ENCODE measurements at places on chromosomes 4 and X.
A peak's percentile ranks its signal among the peaks of the same experiment; 100 is the strongest.

DNA sequence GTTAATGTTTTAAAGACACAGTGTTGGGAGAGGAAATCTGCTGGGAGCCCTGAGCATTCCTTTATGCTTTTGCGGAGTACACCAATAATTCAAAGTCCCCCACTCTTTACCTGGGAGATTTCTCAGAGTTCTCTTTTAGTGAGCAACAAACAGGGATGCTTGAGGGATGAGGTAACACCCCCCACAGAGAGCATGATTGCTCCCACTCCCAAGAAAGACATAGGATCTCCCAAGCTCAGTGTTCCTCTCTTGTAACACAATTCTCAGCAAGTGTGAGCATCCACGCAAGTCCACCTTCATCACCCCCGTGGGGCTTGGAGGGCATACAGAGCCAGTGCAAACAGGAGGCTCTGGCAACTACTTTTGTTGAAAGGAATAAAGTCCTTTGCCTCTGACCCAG lies 36.1 kb downstream of the GSPT2 start:
- DNase-seq: no peak

DNA sequence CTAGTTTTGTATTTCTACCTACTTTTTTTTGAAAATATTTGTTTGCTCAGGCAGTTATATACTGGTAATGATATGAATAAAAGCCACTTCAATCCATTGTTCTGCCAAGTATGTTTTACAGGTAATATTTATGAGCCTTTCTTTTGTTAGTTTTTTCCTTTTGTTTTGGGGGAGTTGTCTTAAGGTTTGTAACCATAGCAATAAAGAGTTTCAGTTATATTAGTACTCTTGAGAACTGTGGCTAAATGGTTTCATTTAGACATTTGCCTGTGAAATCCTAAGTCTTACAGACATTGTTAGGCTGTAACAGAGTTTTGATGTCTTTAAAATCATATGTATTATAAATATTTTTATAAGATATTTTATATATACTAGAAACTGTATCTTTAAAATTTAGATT lies 150.1 kb downstream of the DIPK2B start:
- DNase-seq: no peak

- DNase-seq: no peak
Observed at GRCh38 chr4:1208266-1208961, 36.0 kb upstream of the SPON2 start.

DNA sequence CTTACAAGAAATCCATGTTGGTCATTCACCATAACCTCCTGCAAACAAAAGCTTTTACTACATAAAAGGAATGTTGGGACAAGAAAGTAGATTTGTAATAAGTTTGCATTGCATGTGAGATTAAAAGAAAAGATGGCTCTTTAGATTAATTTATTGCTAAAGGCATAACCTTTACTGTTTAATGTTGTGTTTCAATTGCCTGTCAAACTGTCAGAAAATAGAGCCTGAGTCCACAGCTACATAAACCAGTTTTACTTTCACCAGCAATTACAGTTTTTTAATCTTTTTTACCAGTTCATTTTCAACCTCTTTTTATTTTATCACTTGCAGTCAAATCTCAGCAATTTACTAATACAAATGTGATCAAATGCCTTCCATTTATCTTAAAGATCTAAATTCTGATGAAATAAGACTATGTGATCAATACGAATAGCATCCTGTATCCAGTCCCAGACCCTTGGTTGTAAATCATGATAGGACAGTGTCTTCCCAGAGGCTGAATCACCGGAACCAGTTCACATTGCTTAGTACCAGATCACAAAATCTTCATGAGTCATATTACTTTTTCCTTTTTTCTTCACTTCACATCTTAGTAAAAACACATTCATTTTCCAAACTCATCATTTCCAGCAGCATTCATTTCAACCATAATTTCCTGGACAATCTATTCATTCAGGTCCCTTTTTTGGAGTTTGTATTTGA lies 95.4 kb upstream of the FRG1 start:
- DNase-seq: peak; percentile 31

DNA sequence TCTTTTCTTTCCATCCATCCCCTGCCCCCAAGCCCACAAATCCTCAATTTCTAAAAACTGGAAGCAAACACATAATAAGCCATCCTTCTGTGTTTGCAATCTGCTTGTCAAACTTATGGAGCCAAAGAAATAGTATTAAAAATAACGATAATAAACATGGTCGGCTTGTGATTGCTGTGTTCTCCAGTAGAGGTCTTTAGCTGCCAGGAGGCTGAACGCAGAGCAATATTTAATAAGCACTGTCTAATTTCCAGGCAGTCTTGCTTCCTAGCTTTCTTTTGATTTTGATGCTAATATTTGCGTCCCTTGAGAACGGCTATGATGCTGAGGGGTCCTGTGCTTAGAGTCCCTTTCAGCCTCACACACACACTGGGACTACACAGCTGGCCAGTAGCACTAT lies 3.2 kb upstream of the HELT start:
- DNase-seq: no peak

GRCh38 chr4:162510937-162511336 lies 347.1 kb upstream of the FSTL5 start:
- DNase-seq: no peak

- peak; percentile 80 for DNase-seq
Observed at GRCh38 chr4:140884431-140885058, 128.4 kb upstream of the TBC1D9 start.

- DNase-seq: no peak
Observed at GRCh38 chr4:143281507-143282190, 55.0 kb upstream of the GAB1 start.

DNA sequence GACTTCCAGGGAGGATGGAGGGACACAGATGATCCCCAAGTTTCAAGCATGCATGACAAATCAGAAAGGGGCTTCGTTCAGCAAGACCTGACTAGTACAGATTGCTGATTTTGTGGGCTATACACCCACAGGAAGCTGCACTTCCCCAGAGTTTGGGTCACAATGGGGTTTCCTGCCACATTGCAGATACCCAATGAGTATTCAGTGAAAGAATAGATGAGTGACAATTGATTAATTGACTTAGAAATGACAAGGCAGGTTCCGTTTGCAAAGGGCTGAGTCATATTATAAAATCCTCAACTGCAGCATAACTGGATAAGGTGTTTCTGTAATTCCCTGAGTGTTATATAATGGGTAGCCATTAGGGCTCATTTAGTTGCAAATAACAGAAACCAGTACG lies 146.6 kb upstream of the TBL1X start:
- DNase-seq: no peak

DNA sequence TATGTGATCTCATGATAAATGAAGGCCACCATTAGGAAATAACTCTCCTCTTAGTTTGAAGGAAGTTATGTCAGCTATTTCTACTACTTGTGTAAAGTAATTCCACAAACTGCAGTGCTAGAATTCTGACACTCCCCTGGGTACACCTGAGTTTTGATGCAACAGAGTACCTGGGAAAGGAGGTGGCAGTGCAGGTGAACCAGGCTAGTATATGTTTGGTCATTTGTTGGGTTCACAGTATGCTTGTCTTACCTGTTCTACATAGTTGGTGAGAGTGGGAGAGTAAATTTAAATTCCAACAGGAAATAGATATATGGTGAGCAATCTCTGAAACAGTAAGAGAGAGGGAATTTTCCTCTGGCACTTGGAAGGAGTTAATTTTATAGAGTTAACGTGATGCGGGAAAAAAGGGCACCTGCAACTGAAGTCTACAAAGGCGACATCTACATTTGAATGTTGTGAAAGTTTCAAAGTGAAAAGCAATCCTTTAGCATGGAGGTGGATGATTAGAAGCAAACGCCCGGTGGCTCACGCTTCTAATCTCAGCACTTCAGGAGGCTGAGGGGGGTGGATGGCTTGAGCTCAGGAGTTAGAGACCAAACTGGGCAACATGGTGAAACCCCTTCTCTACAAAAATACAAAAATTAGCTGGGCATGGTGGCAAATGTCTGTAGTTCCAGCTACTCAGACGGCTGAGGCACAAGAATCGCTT lies 8.3 kb upstream of the SLC10A6 start:
- DNase-seq: no peak

DNA sequence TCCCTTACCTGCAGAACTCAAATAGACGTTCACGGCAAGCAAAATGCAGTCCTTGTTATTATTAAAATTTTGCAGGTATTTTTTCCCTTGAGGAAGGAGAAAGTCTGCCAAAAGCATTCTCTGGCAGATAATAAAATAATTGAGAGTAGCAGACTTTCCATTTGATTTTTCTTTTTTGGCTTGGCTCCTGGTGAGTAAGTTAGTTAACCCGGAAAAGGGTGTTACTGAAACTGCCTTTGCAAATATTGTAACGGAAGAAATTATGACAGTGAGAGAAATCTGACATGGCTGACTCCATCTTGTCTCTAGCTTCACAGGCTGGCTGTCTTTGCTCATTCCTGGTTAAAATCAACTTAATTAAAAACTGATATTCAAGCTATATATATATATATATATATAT lies 100.5 kb downstream of the GPR143 start:
- no peak for DNase-seq

DNA sequence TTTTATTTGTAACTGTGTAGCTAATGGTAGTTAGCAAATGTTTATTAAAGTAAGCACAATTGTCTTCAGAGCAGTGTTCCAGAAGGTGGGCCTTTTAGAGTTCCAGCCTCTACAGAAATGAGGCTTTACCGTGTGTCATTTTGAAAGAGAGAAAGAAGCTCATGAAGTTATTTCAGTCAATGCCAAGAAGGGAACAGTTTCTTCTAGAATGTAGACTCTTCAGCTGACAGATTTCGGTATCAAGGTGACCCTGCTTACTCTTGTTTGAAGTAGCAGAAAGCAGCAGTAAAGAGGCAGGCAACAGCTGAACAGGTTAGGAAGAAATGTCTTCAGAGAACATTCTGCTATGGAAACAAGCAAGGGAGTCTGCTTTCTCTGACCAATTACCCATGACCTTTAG lies 93.6 kb downstream of the TASL start:
- DNase-seq: no peak

DNA sequence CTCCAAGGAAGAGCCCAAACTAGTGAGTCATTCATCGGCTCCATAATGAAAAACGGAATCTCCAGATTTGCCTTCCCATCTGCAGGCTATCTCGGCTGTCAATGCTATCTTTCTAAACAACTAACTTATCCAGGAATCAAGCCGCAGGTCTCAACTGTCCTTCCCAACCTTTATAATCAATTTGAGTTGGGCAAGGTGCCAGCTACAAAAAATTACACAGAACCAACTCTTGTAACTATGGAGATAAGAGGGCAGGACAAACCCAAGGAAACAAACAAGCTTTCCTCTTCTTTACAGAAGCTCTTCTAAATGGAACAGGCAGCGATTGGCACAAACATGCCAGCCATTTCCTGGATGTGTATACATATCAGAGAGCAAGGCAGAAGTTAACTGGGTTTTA lies 61.2 kb upstream of the RAI2 start:
- DNase-seq: no peak

DNA sequence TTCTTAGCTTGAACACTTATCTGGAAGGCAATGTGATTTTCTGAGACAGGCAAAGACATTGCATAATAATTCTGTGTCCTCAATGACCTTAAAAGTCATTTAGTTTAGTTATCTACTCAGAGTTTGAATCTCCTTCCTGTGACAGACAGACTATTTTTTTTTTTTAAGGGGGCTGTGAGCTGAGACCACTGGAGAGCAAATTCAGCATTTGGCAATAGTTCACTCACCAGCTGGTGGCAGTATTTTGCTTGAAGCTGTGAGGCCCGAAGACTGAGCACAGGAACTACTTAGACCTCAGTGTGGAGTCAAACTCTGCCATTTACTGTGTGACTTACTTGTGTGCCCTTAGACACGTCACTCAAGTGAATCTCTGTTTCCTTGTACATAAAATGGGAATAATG lies 22.9 kb upstream of the CPE start:
- DNase-seq: peak; percentile 43

GRCh38 chrX:397575-397974 lies 10.9 kb upstream of the PPP2R3B start:
- peak; percentile 73 for DNase-seq

DNA sequence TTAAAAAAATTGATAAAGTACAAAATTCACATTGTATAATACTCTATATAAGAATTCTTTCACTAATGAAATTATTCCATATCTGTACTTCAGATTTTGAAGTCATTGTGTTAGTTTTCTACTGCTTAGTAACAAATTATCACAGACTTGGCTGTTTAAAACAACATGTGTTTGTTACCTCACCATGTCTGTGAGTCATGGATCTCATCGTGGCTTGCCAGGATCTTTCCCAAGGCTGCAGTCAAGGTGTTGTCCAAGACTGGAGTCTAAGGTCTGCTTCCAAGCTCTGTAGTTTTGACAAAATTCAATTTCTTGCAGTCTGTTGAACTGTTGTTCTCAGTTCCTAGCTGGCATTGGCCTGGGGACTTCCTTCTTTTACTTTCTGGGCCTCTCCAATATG lies 1286.9 kb downstream of the ADGRL3 start:
- no peak for DNase-seq

DNA sequence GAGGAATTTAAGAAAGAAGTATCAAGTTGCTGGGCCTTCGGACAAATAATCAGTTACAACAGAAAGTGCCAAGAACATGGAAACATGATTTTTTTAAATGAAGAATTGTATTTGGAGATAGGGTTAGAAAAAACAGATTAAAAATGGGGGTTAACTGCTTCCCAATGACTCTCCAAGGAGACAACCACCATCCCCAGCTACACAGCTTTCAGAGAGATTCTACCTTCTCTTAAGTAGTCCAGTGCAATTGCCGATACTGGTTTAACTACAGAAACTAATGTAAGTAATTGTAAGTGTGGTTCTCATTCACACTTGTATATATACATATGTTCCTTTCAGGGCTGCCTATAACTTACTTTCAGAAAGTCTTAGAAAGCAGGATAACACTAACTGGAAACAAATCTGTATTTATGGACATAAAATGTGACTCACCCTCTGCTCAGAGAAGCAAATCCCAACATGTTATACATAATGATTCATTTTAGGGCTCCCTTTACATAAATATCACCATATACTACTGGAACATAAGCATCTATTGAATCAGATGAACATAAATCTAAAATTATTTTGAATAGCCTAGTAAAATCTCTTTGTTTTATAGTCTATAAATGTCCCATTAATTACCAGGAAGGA lies 248.9 kb upstream of the UGT8 start:
- no peak for DNase-seq

- DNase-seq: no peak
Observed at GRCh38 chr4:152979731-152980330, 43.7 kb downstream of the FHDC1 start.

DNA sequence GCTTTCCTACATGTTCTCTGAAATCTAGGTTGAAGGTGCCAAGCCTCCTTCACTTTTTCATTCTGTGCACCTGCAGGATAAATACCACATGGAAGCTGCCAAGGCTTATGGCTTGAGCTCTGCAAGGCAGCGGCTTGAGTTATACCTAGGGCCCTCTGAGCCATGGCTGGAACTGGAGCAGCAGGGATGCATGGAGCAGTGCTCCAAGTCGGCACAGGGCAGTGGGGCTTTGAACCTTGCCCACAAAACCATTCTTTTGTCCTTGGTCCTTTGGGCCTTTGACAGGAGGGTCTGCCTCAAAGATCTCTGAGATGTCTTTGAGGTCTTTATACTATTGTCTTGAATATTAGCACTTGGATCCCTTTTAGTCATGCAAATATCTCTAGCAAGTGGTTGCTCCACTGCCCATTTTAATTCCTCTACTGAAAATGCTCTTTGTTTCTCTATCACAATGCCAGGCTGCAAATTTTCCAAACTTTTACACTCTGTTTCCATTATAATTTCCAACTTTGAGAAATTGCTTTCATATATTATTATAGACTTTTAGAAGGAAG lies 536.2 kb upstream of the KLHL4 start:
- DNase-seq: no peak

GRCh38 chrX:72366701-72367454 lies 61.2 kb upstream of the CITED1 start:
- DNase-seq: no peak
